AG08395 (cell line): ENCODE measurements at places on chromosomes 11 and 22.

- DNase-seq: no peak
Measured at GRCh38 chr11:14409891-14410290, 50.9 kb upstream of the RRAS2 start.

DNA sequence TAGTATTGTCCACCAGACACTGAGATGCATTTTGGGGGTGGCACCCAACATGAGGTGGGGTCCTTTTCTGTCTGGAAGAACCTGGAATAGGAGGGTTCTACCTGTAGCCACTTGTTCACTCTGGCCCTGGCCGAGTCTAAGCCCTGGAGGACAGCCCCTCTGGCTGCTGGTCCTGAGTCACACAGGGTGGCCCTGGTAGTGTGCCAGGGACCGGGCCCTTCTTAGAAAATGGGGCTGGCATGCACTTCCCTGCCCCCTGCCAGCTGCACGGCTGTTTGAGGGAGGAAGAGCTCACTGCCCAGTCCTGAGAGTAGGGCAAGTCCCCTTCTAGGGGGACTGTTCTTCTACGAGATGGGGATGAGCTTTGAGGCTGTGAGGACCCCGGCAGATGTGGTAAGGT, 2.2 kb downstream of the PLCB3 start:
- peak; percentile 29 for DNase-seq

- DNase-seq: no peak
Measured at GRCh38 chr11:108857382-108857781, 192.5 kb downstream of the DDX10 start.

DNA sequence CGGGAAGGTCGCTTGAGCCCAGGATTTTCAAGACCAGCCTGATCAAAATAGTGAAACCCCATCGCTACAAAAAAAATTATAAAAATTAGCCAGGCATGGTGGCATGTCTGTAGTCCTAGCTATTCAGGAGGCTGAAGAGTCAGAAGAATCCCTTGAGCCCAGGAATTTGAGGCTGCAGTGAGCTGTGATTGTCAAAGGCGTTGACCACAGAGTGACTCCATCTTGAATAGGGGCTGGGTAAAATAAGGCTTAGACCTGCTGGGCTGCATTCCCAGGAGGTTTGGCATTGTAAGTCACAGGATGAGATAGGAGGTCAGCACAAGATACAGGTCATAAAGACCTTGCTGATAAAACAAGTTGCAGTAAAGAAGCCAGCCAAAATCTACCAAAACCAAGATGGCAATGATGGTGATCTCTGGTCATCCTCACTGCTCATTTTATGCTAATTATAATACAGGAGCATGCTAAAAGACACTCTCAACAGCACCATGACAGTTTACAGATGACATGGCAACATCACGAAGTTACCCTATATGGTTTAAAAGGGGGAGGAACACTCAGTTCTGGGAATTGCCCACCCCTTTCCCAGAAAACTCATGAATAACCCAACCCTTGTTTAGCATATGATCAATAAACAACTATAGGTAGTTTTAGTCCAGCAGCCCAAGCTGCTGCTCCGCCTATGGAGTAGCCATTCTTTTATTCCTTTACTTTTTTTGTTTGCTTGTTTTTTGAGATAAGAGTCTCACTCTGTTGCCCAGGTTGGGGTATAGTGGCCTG, 2.8 kb upstream of the RDX start:
- DNase-seq: no peak

DNA sequence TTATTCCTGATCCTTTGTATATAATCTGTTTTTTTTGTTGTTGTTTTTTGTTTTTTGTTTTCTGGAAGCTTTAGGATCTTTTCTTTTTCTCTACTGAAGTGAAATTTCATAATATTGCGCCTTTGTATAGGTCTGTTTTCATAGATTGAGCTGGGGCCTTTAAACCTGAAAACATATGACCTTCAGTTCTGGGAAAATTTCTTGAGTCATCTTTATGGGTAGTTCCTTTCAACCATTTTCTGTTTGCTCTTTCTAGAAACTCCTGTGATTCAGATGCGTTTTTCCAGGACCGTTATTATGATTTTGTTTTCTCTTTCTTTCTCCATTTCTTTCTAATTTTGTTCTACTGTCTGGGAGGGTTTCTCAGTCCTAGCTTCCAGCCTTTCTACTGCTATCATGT, 43.7 kb downstream of the BSX start:
- no peak for DNase-seq

GRCh38 chr22:25772288-25772687, 30.3 kb downstream of the MYO18B start:
- no peak for DNase-seq

DNA sequence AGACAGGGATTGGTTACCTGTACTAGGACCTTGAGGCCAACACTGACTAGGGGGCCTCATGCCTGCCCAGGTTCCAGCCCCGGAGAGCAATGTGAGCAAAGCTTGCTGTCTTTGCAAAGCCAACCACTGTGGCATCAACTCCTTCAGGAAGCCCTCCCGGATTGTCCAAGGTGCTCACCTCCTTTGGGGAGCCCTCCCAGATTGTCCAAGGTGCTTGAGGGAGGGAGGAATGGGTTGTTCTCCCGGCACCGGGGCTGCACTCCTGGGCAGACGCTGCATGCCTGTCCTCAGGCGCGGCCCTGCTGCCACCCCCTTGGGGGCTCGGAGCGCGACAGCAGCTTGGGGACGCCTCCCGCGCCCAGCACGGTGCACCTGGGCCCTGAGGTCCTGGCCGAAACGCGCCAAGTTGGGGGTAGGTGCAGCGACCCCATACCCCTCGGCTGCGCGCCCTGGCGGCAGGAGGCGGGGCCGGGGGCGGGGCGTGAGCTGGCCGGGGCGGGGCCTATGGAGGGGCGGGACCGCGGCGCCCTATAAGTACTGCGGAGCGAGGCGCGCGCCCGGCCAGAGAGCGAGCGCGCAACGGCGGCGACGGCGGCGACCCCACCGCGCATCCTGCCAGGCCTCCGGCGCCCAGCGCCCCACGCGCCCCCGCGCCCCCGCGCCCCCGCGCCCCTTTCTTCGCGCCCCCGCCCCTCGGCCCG, at the start of gene CD81:
Gene CD81, plus strand, starts transcription at position 560 of the 701 bp plus-strand sequence. CDS start 240 bp downstream, outside the sequence.
- DNase-seq: peak; percentile 84

- DNase-seq: peak; percentile 59
Measured at GRCh38 chr22:20424932-20425565, 12.6 kb downstream of the SCARF2 start.

DNA sequence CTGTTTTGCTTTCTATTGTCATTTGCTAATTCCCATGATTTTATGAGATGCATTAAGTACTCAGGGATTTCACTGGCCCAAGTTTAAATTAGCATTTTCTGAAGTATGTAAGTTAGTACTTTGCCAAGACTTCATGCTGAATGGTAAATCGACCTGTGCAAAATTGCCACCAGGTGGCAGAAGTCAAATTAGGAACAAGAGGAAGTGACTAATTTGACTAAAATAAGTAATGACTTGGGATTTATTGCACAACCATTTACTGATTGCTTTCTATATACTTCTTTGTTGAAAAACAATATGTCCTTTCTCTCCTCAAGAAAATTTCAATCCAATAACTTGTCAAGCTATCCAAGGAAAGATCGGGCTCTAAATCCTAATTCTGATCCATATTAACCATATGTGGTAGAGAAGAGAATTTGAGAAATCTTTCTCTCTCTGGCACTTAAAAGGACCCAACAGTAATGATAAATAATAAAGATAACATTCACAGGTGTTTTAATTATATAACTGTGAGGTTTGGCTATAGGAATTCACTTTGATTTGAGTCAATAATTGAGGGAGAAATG, 253.7 kb upstream of the CHORDC1 start:
- no peak for DNase-seq

DNA sequence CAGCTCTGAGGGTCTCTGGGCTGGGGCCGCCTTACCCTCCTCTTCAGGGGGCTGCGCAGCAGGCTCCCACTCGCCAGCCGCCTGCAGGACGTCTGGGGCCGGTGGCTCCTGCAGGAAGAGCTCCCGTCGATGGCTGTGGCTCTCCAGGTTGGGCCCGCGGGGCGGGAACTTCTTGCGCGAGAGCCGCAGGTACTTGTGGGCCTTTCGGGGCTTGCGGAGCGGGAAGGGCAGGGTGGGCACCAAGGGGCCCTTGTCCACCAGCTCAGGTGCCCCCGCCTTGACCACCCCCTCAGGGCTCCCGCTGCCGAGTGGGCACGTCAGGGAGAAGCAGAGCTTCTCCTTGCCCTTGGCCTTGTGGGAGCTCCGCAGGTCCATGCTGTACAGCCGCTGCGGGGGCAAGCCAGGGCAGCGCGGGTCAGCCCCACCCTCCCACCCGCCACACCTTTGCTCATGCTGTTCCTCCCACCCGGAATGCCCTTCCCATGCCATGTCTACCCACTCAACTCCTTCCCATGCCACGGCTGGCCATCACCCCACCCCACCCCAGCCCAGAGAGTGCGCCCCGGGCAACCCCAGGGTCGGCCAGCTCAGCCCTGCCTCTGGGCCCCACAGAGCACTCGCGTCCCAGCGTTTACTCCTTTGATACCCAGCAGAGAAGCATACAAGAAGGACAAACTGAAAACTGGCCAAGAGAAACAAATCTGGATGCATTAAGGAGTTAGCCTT, 18.0 kb downstream of the CBX7 start:
- no peak for DNase-seq

DNA sequence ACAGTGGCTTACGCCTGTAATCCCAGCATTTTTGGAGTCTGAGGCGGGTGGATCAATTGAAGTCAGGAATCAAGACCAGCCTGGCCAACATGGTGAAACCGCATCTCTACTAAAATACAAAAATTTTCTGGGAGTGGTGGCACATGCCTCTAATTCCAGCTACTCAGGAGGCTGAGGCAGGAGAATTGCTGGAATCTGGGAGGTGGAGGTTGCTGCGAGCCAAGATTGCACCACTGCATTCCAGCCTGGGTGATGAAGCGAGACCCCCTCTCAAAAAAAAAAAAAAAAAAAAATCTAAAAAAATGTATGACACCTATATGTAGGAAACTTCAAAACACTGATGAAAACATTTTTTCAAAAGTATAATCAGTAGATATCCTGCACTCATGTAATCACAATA, 242.7 kb upstream of the CHORDC1 start:
- DNase-seq: no peak

DNA sequence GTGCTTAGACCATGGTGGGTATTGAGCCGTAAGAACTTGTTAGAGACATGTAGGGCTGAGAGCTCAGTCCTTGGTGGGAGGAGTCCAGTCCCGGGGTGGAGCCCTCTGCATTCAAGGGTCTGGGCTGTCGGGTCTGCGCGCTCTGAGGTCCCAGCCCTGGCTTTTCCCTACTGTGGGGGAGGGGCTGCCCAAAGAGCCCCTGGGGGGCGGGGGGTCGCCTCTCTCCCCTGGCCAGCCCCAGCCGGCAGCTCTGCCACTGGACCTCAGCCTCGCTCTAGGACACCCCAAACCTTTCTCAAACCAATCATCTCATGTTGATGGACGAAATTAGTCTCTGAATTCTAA, 1006.4 kb downstream of the BRD1 start:
- no peak for DNase-seq

DNA sequence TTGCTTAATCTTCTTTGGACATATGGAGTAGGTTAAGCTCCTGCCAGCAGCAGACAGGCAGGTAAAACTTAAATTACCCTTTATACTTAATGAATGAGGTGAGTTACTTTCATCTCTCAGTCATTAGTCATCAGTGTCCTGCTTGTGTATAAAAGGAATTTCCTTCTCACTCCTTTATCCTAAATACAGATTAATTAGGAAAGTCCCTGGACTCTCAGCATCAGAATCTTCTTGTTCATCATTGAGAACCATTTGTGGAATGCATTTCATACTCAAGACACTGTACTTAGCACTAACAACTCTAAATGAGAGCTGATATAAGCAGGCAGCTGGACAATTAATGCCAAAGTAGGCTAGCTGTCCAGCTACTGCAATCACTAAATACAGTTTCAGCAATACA, 630.4 kb downstream of the METTL15 start:
- DNase-seq: no peak

GRCh38 chr11:93689240-93689639, 27.8 kb downstream of the CEP295 start:
- DNase-seq: no peak

GRCh38 chr22:31526270-31526669, 29.9 kb downstream of the SFI1 start:
- no peak for DNase-seq

- DNase-seq: no peak
Measured at GRCh38 chr11:73384872-73385689, 8.9 kb downstream of the RELT start.

- DNase-seq: no peak
Measured at GRCh38 chr11:75155570-75156422, 4.9 kb downstream of the SLCO2B1 start.

DNA sequence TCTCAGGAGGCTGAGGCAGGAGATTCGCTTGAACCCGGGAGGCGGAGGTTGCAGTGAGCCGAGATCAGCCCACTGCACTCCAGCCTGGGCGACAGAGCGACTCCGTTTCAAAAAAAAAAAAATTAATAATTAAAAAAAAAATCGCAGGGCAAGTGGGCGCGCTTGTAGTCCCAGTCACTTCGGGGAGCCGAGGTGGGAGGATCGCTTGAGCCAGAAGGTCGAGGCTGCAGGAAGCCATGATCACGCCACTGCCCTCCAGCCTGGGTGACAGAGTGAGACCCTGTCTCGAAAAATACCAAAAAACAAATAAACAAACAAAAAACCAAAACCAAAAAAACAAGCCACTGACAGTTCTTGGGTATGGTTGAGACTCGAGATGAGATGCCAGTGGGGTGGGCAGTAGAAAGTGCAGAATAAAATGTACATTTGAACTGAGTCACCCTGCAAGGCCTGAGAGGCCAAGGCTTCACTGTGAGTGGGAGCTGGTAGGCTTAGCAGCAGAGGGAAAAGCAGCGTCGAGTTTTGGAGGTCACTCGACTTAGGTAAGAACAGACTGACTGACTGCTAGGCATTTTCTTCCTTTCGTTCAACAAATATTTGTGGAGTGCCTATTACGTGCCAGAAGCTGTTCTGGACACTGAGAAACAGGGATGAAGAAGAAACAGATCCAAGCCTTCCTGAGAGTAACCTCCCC, 635 bp upstream of the LDHA start:
- peak; percentile 31 for DNase-seq

GRCh38 chr11:1388763-1389102, 1.0 kb upstream of the BRSK2 start:
- no peak for DNase-seq

- DNase-seq: no peak
Measured at GRCh38 chr11:43558556-43559127, 121.9 kb upstream of the HSD17B12 start.

GRCh38 chr22:39245130-39246039, 603 bp upstream of the PDGFB start:
- DNase-seq: no peak

- no peak for DNase-seq
Measured at GRCh38 chr11:14186046-14186775, 172.8 kb downstream of the RRAS2 start.

GRCh38 chr11:61061081-61061826, 41.0 kb upstream of the CD5 start:
- no peak for DNase-seq

- DNase-seq: no peak
Measured at GRCh38 chr22:39725351-39726035, 154.9 kb downstream of the CACNA1I start.
